ENCODE measurements at places on chromosomes 11 and 22.
A peak's percentile ranks its signal among the peaks of the same experiment; 100 is the strongest.

DNA sequence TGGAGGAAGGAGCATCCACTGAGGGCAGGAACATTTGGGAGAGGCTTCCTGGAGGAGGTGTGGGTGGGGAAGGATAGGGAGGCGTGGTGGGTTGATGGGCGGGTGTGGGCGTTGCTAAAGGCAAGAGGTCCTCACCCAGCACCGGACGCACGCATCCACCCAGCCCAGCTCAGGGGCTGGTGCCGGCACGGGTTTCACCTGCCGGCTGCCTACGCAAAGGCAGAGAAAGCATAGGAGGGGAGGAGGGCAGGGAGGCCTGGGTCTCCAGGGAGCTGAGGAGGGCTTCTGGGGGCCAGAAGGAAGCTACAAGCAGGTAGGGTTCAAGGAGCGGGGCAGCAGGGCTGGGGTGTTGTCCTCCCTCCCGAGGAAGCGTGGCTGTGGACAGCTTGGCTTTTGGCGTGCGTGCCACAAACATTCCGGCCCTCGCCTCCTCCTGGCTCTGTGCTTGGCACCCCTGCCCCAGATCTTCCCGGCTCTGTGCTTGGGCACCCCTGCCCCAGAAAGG lies 7.8 kb downstream of the SSH3 start:
- DNase-seq: no peak

- no peak for DNase-seq
These were observed 83.8 kb upstream of the ATXN10 start for GRCh38 chr22:45587638-45588505.

DNA sequence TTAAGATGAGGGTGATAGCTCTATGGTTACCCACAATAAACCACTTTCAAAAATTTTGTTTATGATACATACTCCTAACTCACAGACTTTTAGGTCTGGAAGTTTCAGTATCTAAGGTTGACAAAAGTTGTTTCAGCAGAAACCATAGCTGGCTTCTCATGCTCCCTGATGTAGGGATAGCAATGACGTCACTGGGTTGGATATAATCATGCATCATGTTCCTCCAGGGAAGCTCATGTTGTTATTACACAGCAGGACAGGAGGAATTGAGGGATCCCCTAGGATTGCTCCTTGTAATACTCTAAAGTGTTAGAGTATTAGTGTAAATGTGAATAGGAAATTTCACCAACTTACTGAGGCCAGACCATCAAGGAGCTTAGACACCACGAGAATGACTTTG lies 23.6 kb downstream of the APOL3 start:
- no peak for DNase-seq

DNA sequence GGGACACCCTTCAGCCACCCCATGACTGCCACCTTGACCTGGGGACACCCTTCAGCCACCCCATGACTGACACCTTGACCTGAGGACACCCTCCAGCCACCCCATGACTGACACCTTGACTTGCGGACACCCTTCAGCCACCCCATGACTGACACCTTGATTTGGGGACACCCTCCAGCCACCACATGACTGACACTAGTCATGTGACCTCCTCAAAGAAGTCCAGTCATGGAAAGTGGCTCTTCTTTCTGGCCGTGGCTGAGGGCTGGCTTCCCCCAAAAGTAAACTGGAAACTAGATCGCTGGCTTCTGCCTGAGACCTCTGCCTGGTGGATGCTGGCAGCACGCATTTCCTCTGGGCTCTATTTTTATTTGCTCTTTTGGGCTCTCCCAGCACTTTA lies 28.4 kb downstream of the ARFGAP2 start:
- no peak for DNase-seq

GRCh38 chr11:48127521-48128183 lies 89.0 kb upstream of the OR4B1 start:
- DNase-seq: no peak

GRCh38 chr22:23846081-23846469 lies 7.3 kb upstream of the DERL3 start:
- DNase-seq: no peak

- no peak for DNase-seq
These were observed 110.1 kb upstream of the ANO5 start for GRCh38 chr11:22082788-22083187.

- no peak for DNase-seq
These were observed 17.8 kb upstream of the CCDC34 start for GRCh38 chr11:27380771-27381170.

DNA sequence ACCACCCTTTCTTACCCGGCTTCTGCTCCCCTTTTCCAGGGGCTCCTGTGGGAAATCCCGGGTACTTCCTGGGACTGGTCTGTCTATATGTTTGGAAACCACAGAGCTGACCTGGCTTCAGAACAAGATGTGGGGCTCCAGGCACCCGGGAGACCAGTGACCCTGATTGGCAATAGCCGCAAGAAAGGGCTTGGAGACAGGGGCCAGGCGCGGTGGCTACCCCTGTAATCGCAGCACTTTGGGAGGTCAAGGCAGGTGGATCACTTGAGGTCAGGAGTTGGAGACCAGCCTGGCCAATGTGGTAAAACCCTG lies 3.2 kb upstream of the NEAT1 start:
- no peak for DNase-seq

- no peak for DNase-seq
These were observed 9.7 kb downstream of the CRYBB1 start for GRCh38 chr22:26608129-26608528.

DNA sequence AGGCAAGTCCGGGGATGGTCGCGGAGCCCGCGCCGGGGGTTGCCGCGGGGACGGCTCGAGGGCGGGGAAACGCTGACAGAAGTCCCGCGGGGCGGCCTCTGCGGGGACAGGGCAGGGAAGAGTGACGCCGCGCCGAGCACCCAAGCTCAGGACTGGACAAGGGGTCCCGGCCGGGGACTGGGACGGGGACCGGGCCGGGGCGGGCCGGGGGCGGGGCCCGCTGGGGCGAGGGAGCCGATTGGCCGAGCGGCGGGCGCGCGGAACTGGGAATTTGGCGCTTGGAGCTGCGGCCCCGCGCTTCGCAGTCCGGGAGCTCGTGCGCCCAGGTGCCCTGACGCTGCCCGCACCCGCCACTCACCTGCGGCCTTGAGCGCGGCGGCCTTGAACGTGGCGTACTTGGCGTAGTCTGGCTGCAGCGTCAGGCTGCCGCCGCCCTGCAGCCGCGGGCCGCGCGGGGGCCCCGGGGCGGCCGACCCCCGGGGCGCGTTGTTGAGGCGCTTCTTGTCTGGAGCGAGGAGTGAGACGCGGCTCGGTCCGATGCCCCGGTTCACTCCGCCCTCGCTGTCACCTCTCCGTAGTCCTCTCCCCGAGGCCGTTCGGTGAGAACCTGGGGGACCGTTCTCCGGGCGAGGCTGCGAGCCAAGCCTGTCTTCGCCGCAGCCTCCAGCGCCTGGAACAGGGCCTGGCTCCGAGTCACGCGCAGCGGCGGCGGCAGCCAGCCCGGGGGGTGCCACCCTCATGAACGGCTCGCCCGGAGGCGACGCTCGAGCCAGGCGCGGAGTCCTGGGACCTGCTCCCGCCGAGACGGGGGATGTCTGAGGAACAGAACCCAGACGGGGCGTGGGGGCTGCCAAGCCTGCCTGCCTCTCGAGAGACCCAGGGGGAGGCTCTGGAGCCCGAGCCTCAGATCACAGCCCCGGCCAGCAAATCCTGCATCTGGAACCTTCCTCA lies 4.5 kb downstream of the SHISA8 start:
- no peak for DNase-seq

DNA sequence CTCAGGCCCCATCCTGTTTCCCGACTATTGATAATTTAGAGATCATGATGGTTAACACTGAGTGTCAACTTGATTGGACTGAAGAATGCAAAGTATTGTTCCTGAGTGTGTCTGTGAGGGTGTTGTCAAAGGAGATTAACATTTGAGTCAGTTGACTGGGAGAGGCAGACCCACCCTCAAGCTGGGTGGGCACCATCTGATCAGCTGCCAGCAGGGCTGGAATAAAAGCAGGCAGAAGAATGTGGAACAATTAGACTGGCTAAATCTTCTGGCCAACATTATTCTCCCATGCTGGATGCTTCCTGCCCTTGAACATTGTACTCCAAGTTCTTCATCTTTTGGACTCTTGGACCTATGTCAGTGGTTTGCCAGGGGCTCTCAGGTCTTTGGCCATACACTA lies 1170.0 kb upstream of the CNTN5 start:
- no peak for DNase-seq

DNA sequence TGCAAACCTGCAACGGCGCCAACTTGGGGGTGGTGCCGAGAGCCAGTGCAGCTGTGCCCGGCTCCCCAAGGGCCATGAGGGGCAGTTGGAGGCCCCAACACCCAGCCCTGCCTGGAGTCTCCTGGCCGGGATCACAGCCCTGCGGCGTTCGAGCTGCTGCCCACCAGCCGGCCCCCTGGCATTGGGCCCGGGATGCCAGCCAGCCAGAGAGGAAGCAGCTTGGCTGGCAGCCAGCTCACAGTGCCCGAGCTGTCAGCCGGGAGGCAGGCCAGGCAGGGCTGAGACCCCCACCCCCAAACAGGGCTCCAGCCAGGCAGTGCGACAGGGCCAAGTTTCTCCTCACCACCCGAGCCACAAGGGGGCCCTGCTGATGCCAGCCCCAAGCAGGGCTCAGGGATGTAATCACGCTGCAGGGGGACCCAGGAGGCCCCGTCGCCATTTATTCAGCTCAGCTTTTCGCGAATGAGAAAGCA lies 26.0 kb upstream of the TCF20 start:
- DNase-seq: peak; percentile 95

DNA sequence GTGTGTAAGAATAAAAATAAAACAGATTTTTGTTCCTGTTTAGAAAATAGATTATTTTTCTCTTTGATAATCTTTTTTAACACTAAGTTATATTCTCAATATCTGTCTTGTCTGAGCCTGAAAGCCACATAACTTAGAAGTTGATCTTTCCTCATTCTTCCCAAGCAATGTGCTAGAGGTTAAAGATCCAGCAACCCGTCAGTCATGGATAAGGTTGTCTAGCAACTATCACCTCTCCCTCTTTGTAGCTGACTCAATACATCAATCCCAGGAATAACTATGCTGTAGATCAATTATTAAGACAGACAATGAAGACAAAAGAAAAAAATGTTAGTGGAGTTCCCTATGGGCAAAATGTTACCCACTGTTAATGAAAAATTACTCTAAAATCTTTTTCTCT lies 813.1 kb upstream of the CCDC179 start:
- DNase-seq: no peak

DNA sequence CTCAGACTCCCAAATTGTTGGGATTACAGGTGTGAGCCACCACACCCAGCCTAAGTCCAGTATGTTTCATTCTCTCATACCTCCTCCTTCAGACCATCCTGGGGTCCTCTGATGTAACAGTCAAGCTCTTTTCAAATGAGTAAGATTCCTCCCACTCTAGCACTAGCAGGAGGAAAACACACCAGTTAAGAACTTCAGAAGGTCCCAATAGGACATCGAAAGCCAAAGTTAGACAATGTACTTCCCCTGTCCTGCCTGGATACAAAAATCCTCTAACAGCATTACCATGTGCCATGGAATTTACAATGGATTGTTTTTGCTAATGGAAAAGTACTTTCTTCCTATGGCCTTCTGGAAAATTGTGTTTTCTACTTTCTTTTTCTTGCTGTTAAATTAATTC lies 67.1 kb downstream of the CCDC34 start:
- no peak for DNase-seq

- no peak for DNase-seq
These were observed 45.2 kb downstream of the NAT10 start for GRCh38 chr11:34150494-34151151.

GRCh38 chr11:68325907-68326220 lies 13.5 kb downstream of the LRP5 start:
- no peak for DNase-seq

DNA sequence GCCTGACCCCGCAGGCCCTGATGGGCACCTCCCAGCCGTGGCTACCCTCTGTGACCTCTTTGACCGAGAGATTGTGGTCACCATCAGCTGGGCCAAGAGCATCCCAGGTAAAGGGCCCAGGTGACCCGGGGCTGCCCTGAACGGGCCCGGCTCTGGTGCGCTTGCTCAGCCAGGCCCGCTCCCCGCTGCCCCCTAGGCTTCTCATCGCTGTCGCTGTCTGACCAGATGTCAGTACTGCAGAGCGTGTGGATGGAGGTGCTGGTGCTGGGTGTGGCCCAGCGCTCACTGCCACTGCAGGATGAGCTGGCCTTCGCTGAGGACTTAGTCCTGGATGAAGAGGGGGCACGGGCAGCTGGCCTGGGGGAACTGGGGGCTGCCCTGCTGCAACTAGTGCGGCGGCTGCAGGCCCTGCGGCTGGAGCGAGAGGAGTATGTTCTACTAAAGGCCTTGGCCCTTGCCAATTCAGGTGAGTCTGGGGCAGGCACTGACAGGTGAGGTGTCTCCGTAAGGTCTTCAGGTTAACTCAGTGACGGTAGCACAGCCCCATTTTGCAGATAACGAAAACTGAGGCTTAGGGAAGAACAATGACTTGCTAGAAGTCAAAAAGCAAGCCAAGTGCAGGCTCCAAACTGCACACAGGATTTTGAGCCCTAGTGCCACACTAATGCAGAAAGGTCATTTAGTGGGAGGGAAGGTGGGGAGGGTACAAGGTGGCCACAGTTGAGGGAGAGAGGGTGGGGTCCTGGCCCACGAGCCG lies 2.4 kb downstream of the TRMT112 start:
- no peak for DNase-seq

DNA sequence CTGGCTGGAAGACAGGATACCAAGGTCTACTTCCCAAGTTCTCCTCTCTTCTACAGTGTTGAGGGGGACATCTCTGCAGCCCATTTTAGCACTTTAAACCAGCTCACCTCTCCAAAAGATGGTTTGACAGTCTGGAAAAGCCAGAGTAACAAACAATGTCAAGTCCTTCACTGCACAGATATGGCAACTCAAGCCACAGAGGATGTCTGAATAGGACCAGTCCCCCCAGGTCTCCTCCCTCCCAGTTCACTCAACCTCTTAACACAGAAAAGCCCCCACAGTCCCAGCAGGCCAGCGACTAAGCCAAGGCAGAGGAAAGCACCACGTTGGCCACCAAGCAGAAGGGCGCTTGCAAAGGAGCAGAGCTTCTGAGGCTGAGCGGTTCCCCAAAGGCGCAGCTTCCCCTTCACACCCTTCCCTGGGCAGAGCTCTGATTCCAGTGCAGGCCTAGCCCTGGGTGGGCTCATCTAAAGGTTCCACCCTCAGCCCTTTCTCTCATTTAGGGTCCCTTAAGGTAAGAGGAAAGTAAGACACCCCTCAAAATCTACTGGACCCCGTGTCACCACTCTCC lies 62.7 kb downstream of the PAK1 start:
- DNase-seq: no peak

GRCh38 chr11:46326813-46327416 lies 20.3 kb upstream of the DGKZ start:
- DNase-seq: no peak

DNA sequence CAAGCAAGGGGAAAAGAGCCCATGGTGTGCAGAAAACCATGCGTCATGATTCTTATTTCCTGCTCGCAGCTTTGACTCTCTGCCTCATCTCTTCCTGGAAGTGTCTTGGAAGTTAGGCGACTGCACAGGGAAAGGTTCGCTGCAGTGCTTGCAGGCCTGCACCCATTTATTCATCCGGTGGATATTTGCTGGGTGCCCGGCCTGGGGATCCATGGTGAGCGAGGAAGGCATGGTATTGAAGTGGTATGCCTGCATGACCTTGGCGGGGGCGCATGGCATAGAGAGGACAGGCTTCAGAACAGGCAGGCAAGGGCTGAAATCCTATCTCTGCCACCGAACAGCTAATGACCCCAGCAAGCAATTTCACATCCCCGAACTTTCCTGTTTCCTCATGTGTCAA lies 40.6 kb downstream of the FAM83F start:
- no peak for DNase-seq

- no peak for DNase-seq
These were observed 1.4 kb upstream of the TAGLN start for GRCh38 chr11:117197516-117198456.

- no peak for DNase-seq
These were observed 33.3 kb downstream of the SLC22A25 start for GRCh38 chr11:63210111-63210510.
